SK-N-SH treated with all-trans-retinoic acid at 6 μM for 48 hours (cell line): ENCODE measurements at places on chromosomes 2 and 18.

GRCh38 chr2:163345795-163346573, 389.8 kb downstream of the FIGN start:
- ATAC-seq, result peak; percentile 39

- no peak for ATAC-seq
Observed at GRCh38 chr18:79156327-79156726, 87.1 kb downstream of the ATP9B start.

GRCh38 chr2:96024336-96025193, 10.2 kb downstream of the GPAT2 start:
- ATAC-seq, result no peak

GRCh38 chr2:86079981-86080911, 25.4 kb downstream of the POLR1A start:
- peak; percentile 95 for ATAC-seq

- peak; percentile 83 for ATAC-seq
Observed at GRCh38 chr2:23803264-23803964, 123.5 kb downstream of the ATAD2B start.
